Activated naive CD4-positive, alpha-beta T cell treated with anti-CD3 and anti-CD28 coated beads, Interleukin-2, amount 10 ng/mL, durations not matched to agents 5 hours and 36 hours (primary cell): ENCODE measurements at places on chromosomes 1 and 21. TPM values are rescaled to one million over a fixed set of nuclear protein-coding genes. Genes with fewer than 3 reads are reported as not detected.

The C1orf174 gene
- total RNA-seq, result 25.3 TPM

The CASZ1 gene
- 8.8 TPM for total RNA-seq

The TDRD5 gene
- not detected for total RNA-seq

The MAN1A2 gene
- 42.1 TPM for total RNA-seq

The TEDDM1 gene
- not detected for total RNA-seq

The SYCP1 gene
- not detected for total RNA-seq

The MTARC2 gene
- total RNA-seq, result not detected

The TCP10L gene
- total RNA-seq, result 0.55 TPM

The OR2T27 gene
- total RNA-seq, result not detected

The PADI2 gene
- total RNA-seq, result not detected

The TEX38 gene
- total RNA-seq, result not detected

The ROR1 gene
- not detected for total RNA-seq

The ADAMTSL4 gene
- 0.14 TPM for total RNA-seq

The FCGR1A gene
- total RNA-seq, result not detected

The ETV3L gene
- total RNA-seq, result not detected

The TPM3 gene
- 686 TPM for total RNA-seq
